ENCODE measurements at places on chromosomes 3 and 15.

- DNase-seq, result no peak
Observed at GRCh38 chr3:194401868-194402329, 2.8 kb upstream of the GP5 start.

DNA sequence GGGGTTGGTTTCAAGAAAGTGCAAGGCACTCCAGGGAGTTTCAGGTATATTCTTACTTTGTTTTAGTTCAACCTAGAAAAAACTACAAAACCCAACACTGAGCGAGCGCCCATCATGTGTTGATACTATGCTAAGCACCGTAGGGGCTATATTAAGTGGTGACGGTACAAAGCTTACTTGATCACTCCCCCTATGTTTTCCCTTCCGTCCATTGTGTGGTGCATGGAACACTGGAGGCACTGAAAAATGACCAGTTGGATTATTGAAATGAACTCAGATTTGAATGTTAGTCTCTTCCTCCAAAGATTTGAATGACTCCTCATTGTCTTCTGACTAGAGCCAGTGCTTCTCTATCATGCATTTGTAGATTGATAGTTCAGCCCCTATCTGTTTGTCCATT is 6.6 kb downstream of the MYZAP start:
- DNase-seq, result no peak

- DNase-seq, result no peak
Observed at GRCh38 chr3:20480786-20481365, 294.9 kb upstream of the SGO1 start.

- no peak for DNase-seq
Observed at GRCh38 chr3:42340466-42340865, 69.9 kb downstream of the LYZL4 start.

DNA sequence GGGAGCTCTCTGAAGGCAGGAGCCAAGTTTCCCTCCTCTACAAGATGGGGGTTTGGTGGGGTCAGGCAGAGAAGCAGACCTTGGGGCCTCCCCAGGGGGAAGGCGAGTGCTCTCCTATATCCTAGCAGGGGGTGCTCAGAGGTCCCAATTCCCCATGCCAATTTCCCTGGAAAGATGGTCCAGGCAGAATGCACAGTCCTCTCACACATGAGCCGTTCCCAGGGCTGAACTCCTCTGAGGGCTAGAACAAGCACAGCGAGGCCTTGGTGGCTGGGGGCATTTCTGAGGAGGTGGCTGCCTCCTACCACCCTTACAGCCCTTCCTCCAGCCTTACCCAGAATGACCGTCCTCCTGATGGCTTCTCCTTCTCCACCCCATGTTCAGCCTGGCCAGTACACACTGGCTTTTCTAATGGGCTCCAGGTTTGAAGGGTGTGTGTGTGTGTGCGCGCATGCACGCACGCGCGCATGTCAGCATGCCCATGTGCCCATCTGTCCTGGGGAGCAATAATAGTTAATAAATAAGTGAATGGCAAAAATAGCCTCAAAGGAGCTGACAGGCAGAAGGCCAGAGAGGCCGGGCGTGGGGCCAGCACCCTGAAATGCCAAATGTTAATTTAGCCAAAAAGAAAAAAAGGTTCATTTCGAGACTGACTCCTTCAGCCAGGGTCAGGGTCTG is 24.4 kb downstream of the ADCY5 start:
- DNase-seq, result no peak

DNA sequence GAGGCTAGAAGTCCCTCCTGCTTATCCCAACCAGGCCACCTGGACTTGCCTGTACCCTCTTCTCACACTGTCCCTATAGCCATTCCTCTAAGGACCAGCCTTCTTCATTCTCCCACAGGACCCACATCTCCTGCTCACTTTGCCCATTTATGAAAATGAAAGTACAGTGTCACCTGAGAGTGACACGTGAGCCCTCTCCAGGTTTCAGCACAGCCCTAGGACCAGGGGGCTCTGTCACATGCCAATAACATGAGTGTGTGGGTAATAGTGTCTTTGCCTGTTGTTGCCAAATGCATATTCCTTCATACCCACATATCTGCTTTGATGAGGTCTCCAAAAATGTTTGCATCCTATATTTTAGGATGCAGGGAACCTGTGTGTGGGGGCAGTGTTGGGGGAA is 42.3 kb upstream of the TNFAIP8L3 start:
- no peak for DNase-seq

- DNase-seq, result no peak
Observed at GRCh38 chr3:23760325-23760724, 45.4 kb upstream of the UBE2E1 start.

- DNase-seq, result no peak
Observed at GRCh38 chr3:150070271-150070670, 99.6 kb upstream of the PFN2 start.

Data from activated B cell treated with CpG ODN at 0.5 μM for 24 hours (primary cell).